Omental fat pad (tissue), 4 donors: ENCODE measurements at places on chromosomes 7 and 10.

DNA sequence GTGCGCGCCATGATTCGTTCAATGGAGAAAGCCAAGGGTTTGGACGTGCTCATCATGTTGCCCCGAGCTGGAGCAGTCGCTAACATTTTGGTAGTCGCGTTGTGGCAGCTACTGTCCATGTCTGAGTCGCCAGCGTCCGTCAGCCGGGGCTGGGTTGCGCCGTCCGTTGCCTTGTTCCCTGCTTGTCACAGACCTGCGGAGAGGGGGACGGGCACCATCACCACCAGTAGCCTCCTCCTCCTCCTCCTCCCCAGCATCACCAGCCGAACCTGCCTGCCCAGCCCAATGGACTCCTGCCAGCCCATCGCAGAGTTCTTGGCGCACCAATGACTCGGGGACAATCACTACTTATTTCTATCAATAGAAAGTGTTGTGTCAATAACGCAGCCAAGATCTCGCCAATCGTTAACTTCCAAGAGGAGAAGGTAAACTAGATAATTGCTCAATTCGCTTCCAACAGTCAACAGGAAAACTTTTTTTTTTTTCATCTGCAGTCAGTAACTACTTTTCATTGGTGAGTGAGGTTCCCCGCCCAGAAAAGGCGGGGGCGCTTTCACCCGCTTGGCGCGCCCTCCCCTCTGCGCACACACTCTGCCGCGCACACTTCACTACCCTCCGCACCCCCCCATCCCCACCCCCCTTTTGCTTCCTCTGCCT is at the start of gene FEZF1:
TSS of gene FEZF1 (minus strand) at position 432 of the 657 bp plus-strand sequence. CDS start at position 119, 313 bp downstream.
- DNase-seq: no peak

GRCh38 chr10:77241350-77241725 is 396.3 kb downstream of the KCNMA1 start:
- DNase-seq: no peak

- DNase-seq: no peak
Measured at GRCh38 chr7:20214921-20215669, 2.1 kb downstream of the MACC1 start.

GRCh38 chr7:85074016-85074415 is 112.8 kb downstream of the SEMA3D start:
- DNase-seq: no peak

- no peak for DNase-seq
Measured at GRCh38 chr7:75712517-75713361, 26.0 kb downstream of the HIP1 start.

DNA sequence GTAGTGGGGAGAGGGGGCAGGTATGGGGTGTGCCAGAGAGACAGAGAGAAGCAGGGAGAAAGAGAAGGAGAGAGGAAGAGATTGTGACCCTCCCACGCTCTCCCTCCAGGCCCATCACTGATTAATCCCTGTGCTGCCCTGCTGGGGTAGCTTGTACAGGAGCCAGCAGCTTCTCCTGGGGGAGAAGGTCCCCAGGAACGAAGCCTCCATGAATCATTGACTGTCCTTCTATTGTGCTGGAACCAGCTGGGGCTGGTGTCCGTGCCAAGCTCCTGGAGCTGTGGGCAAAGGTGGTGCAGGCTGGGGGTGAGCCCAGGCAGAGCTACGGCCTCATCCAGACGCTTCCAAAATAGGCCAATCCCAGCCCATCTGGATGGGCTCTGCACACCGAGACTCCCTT is 20.9 kb downstream of the AQP1 start:
- no peak for DNase-seq

DNA sequence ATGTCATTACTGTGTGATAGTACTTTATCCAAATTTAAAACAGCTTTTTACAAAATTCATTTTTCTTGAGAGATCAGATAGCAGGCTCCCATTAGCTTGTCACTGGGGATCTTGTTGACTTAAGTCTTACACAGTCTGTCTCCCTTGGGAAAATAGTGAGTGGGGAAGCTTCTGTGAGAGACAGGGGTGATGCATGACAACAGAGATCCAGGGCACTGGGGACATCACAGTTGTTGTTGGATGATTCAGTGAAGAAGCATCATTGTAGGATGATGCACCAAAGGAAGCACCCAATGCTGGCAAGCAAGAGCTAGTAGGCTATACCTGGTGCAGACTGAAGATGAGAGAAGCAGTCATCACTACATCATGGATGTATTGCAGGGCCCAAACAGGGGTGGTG is 284.7 kb downstream of the HDAC9 start:
- DNase-seq: no peak

- no peak for DNase-seq
Measured at GRCh38 chr7:43625453-43625852, 42.5 kb downstream of the STK17A start.

GRCh38 chr7:56256108-56256507 is 139.9 kb upstream of the NUPR2 start:
- DNase-seq: no peak

GRCh38 chr7:149292462-149292823 is 30.4 kb downstream of the ZNF783 start:
- no peak for DNase-seq

GRCh38 chr7:46542076-46542475 is 621.0 kb upstream of the IGFBP3 start:
- no peak for DNase-seq

DNA sequence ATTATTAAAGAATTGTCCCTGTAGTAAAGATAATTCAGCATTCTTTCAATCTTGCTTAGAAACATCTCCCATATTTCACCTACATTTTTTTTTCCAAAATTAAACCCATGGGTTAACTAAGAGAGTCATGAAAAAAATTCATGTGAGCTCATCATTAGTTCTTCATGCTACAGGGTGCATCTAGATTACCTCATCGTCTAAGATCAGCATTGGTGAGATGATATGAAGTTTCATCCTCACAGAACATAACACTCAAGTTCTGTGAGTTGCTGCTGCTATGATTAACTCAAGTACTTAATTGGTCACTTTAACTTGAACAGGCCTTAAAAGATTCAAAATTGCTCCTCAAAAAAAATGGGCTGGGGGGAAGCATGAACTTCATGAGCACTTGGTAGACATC is 50.0 kb downstream of the RAB11FIP2 start:
- no peak for DNase-seq

GRCh38 chr7:43139137-43139536 is 26.7 kb downstream of the HECW1 start:
- no peak for DNase-seq

- DNase-seq: no peak
Measured at GRCh38 chr7:111903797-111904196, 302.4 kb downstream of the DOCK4 start.

- DNase-seq: no peak
Measured at GRCh38 chr7:130831817-130832481, 97.9 kb upstream of the KLF14 start.

- no peak for DNase-seq
Measured at GRCh38 chr10:75660823-75661222, 229.4 kb downstream of the LRMDA start.

- no peak for DNase-seq
Measured at GRCh38 chr10:11603741-11604140, 7.7 kb downstream of the USP6NL start.

DNA sequence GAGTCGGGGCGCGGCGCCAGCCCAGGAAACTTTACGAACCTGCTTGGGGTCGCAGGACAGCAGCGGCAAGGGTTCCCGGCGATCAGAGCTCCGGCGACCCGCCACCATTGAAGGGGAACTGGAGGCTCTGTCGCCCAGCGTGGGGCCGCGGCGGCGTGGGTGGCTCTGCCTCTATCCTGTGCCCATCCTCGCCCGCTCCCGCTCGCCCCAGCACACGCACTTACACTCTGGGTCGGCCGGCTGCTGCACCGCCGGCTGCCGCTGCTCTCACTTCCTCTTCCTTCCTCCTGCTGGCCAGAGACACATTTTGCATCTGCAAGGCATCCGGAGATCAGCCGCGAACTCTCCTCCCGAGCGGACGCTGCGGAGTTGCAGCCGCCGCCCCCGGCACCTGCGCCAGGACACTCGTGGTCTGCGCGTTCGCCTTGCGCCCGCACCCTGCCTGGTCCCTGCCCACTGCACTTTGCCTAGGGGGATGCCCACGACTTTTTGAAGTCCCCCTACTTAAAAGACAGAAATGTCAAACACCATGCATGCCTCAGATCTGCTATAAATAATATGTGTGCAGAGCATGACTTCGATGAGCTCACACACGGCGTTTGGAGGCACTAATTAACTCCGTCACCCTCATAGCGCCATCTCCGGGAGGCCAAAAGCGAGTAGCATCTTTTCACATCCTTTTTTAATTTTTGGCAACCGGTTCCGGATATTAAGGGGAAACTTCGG is at the start of gene ELMO1:
TSS of gene ELMO1 (minus strand) at position 229 of the 726 bp plus-strand sequence. CDS start 106,174 bp downstream, outside the sequence.
- no peak for DNase-seq

DNA sequence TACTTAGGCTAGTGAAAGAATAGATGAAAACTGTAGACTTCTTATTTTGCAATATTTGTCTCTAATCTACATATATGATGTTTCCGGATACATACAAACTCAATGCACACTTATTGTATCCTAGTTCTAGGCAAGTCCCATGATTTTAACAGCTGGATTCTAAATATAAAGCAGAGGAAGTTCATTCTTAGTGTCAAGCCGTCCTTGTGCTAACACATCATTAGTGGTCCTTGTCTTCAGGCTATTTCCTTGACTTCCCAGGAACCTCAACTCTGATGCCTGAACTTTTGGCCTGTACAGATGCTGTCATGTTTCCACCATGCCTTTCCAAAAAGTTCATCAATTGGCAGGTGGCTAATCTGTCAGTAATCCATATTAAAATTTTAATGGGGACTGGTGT is 301.9 kb upstream of the DGKB start:
- DNase-seq: no peak

DNA sequence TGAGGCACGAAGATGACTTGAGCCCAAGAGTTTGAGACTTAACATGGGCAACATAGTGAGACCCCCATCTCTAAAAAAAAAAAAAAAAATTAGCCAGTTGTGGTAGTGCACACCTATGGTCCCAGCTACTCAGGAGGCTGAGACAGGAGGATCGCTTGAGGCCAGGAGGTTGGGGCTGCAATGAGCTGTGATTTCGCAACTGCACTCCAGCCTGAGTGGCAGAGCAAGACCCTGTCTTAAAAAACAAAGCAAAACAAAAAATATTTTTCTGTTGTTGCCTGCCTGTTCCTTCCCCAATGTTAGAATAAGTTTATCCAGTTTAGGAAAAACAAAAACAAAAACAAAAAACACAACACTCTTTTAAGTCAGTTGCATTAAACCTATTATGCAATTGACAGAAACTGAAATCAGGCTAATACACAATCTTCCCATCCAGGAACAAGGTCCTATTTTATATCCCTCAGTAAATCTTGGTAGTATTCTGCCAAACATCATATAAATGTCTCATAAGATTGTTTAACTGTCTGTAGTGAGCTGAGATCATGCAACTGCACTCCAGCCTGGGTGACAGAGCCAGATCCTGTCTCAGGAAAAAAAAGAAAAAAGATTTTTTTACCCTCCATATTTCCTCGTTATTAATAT is 4.9 kb downstream of the PILRA start:
- DNase-seq: no peak

DNA sequence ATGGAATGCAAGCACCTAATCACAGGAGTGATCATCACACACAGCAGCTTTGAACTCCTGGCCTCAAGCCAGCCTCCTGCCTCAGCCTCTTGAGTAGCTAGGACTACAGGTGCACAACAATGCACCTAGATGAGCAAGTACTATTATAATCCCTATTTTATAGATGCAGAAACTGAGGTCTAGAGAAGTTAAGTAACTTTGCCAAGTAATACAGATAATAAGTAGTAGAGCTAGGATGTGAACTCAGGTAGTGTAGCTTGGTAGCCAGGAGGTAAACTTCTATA is 33.7 kb downstream of the DNAJC12 start:
- DNase-seq: no peak

DNA sequence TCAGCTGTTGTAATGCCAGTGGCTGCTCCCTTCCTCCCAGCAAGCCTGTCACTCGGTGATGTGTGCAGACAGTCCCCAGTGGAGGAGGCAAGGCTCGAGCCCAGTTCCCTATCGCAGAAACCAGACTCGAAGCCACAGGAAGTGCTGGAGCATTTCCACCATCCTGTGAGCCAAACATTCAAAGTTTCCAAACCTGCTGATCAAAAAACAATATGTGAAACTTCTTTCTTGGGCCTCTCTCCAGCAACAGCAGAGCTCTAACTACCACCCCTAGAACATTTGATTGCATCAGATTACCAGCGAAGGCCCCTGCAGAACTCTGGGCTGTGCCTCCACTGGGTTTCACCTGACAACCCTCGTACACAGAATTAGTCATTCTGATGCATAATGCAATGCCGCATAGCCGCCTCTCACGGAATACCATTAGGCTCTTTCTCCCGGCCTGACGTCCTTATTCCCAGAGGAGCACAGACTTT is 94.0 kb downstream of the ELMO1 start:
- no peak for DNase-seq

DNA sequence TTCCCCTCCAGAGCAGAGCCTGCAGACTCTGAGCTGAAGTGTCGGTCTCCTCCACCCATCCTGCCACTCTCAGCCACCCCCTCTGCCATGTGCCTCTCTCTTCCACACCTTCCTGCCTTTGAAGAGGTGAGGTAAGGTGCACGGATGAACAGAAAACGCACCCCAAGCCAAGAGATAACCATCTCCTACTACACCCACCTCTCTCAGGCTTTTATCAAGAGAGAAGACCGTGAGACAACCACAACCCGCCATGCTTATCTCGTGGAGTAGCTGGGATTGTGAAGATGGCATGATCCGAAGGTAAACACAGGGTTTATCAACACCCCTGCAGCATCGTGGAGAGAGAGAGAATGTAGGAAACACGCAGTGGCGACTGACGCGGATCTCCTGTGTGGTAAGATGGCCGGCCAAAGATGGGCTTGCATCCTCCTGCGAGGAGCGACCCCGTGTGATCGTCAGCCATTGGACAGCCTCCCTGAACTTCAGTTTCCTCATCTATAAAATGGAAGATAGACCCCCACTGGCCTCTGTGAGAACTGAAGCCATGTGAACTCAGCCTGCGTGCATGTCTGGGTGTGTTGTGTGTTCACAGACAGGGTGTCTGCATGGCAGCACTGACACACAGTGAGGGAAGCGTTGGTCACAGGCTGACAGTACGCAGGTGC is 219.0 kb downstream of the DIP2C start:
- no peak for DNase-seq

DNA sequence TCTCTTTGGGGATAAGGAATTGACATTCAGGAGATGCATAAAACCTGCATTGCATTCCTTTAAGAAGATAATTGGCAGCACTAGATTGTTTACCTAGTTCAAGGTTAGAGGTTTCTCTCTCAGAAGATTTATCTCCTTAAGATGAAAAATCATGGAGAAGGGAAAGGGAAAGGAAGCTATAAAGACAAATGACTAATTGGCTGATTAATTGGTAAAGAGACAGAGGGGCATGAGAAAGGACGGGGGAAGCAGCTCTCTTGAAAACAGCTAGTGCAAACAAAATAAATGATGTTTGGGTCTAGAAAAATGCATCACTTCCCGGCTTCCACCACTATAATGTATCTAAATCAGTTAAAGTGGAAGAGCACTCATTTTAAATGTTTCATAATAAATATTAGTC is 941.2 kb downstream of the XPNPEP1 start:
- DNase-seq: no peak

GRCh38 chr7:128459394-128459878 is 3.8 kb downstream of the HILPDA start:
- DNase-seq: no peak

GRCh38 chr7:65992526-65992925 is 10.5 kb upstream of the GUSB start:
- no peak for DNase-seq

GRCh38 chr10:22620140-22620857 is 94.1 kb downstream of the PIP4K2A start:
- DNase-seq: peak; percentile 84
